Bone marrow (tissue), 2 donors: ENCODE measurements at places on chromosomes 3 and 15.

GRCh38 chr3:182697345-182697919, 95.9 kb upstream of the ATP11B start:
- no peak for DNase-seq

DNA sequence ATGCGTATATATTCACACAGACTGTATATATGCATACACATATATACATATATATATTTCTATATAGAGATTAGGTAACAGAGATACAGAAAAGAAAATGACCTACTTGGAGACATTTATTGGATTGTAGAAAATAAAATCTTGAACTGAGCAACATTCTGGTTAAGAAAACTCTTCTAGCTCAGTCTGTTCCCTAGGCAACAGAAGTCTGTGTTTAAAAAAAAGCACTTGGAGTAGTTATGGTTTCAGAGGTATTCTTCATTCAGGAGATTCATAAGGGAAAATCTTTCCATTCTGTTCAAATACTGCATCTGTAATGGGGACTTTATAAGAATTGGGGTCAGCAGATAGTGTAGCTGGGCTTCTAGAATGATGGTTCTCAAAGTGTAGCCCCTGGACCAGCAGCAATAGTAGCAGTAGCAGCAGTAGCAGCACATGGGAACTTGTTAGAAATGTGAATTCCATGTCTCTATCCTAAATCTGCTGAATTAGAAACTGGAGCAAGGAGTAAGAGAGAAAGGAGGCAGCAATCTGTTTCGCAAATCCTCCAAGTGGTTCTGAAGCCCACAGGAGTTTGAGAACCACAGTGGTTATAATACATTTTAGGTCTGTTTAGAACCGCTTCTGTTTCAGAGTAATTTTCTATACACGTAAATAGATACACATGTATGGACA, 112.8 kb upstream of the TMEM108 start:
- DNase-seq, result no peak

DNA sequence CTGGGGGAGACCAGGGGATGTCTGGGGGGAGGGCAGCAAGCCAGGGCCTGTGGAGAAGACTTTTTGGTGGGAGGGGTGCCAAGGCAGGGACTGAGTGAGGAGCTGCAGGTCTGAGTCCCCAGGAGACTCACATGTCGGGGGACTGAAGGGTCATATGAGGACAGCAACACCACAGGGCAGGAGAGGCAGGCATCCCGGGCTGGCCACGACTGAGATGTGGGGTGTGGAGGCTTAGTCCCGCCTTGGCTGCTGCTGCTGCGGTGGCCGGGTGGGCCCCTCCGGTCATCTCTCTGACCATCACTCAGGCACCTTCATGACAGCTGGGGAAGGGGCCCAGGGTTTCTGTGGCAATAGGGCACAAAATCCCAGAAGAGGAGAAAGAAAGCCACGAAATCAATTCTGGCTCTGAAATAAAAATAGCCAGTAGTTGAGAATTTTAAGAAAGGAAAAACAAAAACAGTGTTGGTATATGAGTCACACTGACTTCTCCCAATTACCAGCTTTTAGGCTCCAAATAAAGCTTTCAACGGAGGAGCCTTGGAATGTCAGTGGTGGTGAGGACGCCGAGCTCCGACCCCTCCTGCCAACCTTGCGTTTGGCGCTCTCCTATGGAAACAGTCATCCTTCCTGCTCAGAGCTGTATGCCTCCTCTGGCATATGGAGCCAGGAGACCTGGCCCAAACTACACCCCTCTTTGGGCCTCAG, 52.9 kb upstream of the ITGA11 start:
- no peak for DNase-seq

- no peak for DNase-seq
These were observed 98.2 kb downstream of the ANXA2 start for GRCh38 chr15:60299452-60300047.

GRCh38 chr3:63853106-63853505, 10.5 kb downstream of the THOC7 start:
- no peak for DNase-seq

DNA sequence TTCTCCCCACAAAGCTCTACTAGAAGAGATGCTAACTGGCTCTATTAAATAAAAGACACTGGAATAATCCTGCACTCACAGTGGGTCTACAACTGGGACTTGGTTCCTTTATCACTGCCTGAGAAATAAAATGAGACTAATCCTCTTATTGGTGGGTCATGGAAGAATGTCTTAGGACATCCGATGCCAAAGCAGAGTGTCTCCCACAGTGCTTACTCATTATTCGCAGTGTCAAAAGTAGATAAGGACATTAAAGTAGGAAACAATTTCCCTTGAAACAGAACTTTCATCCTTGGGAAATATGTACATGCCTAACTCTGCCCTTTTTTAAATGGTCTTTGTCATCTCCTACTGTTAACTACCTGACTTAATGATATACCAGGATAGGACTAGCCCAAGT, 71.5 kb downstream of the GSK3B start:
- DNase-seq, result no peak
